Astrocyte (in vitro differentiated cells and primary cell): ENCODE measurements at places on chromosomes 16 and 17. TPM values are rescaled to one million over a fixed set of nuclear protein-coding genes. Genes with fewer than 3 reads are reported as not detected.

Gene TOM1L1
- 20.3 and 27.1 TPM in 2 replicates for total RNA-seq

Gene EVI2A
- 1.1 TPM in 2 replicates for total RNA-seq

Gene ST6GALNAC1
- not detected in 2 replicates for total RNA-seq

Gene PTX4
- not detected in 2 replicates for total RNA-seq

Gene PPY
- not detected in 2 replicates for total RNA-seq

Gene CMTM3
- total RNA-seq: 62.0 and 62.4 TPM in 2 replicates

Gene KRTAP4-1
- not detected in 2 replicates for total RNA-seq

Gene GNGT2
- 1.1 TPM in 1 of 2 replicates, not detected in the other for total RNA-seq

Gene CCL17
- not detected in 2 replicates for total RNA-seq

Gene SLFN13
- total RNA-seq: 1.5 and 2.7 TPM in 2 replicates

Gene FLCN
- total RNA-seq: 34.2 and 40.0 TPM in 2 replicates
